Panc1 (cell line): ENCODE measurements at places on chromosomes 7 and 10. TPM values are rescaled to one million over a fixed set of nuclear protein-coding genes. Genes with fewer than 3 reads are reported as not detected.

GRCh38 chr7:45874408-45875131 lies 1.7 kb upstream of the CCDC201 start:
- H3K4me3 ChIP-seq: no peak overlapping the region
- H3K27ac ChIP-seq: no peak overlapping the region
- no peaks in the 10 kb centered on the region; the same call in 1 of the 2 replicates for H3K4me1 ChIP-seq

DNA sequence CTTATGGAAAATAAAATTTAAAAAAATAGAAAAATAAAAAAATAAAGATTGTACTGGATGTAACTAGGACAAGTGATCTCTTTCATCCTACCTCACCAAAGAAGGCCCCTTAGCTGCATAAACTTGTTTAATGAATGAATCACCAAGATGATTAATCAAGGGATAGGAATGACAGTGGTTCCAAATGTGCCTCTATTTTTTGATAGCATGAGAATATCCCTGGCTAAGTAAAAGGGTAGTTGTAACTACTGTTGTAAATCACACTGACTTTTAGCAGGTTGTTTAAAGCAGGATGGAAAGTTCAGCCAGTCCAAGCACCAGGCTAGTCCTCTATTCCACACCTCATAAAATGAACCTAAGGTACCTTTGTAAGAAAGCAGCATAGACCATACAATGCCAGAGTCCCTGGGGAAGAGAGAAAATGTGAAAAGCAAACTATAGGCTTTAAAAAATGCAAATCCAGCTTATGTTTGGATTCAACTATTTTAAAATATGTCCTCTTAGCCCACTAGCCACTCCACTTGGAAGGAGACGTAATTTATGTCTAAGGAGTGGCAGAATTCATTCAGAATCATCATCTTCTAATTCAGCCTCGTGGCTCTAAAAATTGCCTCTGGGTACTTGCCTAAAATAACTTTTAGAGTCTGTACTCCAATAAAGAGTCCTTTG lies 126.8 kb downstream of the SKIDA1 start:
- peaks cover 40% of the 10 kb centered on the region for H3K4me1 ChIP-seq
- no peak overlapping the region for H3K4me3 ChIP-seq
- no peaks in the 10 kb centered on the region for H3K27me3 ChIP-seq
- no peaks in the 10 kb centered on the region for H3K36me3 ChIP-seq

DNA sequence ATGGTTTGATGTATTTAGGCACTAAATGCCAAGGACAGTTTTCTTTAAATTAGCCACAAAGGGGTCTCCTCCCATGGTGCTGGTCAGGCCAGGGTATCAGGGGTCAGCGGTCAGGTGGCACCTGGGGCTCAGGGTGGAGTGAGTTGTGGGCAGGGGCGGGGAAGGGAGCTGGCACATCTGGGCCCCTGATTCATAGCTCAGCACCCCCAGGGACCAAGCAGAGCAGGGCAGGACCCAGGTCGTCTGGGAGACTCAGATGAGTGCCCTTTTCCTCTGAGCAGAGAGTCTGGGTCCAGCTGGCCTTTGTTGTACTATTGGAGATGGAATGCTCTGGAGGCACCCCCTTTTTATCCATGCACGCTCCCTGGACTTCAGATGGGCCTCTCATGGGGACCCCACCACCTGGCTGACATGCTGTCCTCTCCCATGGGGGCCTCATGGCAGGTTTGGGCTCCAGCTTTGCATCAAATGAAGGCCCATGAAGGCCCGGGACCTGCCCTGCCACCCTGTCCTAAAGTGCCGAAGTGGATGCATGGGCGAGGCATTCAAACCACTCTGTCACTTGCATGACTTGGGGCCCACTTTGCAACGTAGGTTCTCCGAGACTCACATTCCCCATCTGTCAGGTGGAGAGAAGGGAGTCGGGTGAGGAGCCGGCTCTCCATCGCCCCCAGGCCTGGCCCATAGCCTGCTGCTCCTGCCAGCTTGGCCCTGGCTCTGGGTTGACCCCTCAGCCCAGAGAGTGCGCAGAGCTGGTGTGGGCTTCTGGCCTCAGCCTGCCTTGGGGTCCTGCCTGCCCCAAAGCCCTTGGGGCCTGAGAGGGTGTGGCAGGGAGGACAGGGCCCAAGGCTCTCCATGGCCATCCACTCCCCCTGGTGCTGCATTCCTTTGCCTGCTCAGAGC lies 66.4 kb downstream of the RAMP3 start:
- H3K36me3 ChIP-seq: no peaks in the 10 kb centered on the region
- no peak for DNase-seq
- H3K27me3 ChIP-seq: peaks cover 5% of the 10 kb centered on the region

- peaks cover 20% of the 10 kb centered on the region for H3K36me3 ChIP-seq
- H3K4me3 ChIP-seq: no peak overlapping the region
Observed at GRCh38 chr7:98995111-98995510, 116.8 kb downstream of the TRRAP start.

GRCh38 chr7:10977113-10977512 lies 3.4 kb downstream of the PHF14 start:
- H3K4me3 ChIP-seq: no peak overlapping the region
- no peaks in the 10 kb centered on the region for H3K27me3 ChIP-seq
- no peak for DNase-seq
- no peak overlapping the region for H3K27ac ChIP-seq
- peaks cover 37% of the 10 kb centered on the region for H3K36me3 ChIP-seq

- peaks cover 15% of the 10 kb centered on the region for H3K4me1 ChIP-seq
- no peak overlapping the region for H3K4me3 ChIP-seq
- DNase-seq: no peak
- no peak overlapping the region for H3K27ac ChIP-seq
Observed at GRCh38 chr10:6091630-6092029, 2.8 kb downstream of the RBM17 start.

- H3K27ac ChIP-seq: no peak overlapping the region
- H3K27me3 ChIP-seq: no peaks in the 10 kb centered on the region
- no peak overlapping the region for H3K4me3 ChIP-seq
- no peak for DNase-seq
- H3K4me1 ChIP-seq: peaks cover 2% of the 10 kb centered on the region; the same call in 1 of the 2 replicates
Observed at GRCh38 chr10:34581801-34582532, 233.1 kb downstream of the PARD3 start.

DNA sequence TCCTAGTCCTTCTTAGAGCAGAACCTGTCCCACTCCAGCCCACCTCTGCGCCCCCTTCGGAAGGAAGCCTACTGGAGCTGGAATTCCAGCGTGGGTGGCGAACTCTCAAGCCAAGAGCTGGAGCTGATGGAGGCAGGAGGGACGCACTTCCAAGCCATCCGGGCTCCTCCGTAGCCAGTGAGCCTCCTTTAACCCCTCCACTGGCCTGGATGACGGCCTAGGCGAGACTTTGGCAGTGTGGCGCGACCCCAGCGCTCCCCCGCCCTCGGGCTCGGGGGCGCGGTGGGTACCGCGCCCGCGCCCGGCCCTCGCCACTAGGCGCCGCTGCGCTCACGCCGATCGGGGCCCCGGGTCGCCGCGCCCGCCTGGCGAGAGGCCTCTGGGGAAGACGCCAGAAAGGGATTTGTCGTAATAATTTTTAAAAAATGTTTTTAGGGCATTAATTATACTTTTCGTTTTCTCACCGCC lies 5.1 kb upstream of the EMX2 start:
- H3K27ac ChIP-seq: no peak overlapping the region
- H3K4me3 ChIP-seq: no peak overlapping the region
- no peaks in the 10 kb centered on the region for H3K36me3 ChIP-seq

- H3K36me3 ChIP-seq: no peaks in the 10 kb centered on the region
- H3K4me1 ChIP-seq: no peaks in the 10 kb centered on the region
- no peak overlapping the region for H3K27ac ChIP-seq
- DNase-seq: no peak
Observed at GRCh38 chr10:127983344-127984100, 76.6 kb downstream of the PTPRE start.

DNA sequence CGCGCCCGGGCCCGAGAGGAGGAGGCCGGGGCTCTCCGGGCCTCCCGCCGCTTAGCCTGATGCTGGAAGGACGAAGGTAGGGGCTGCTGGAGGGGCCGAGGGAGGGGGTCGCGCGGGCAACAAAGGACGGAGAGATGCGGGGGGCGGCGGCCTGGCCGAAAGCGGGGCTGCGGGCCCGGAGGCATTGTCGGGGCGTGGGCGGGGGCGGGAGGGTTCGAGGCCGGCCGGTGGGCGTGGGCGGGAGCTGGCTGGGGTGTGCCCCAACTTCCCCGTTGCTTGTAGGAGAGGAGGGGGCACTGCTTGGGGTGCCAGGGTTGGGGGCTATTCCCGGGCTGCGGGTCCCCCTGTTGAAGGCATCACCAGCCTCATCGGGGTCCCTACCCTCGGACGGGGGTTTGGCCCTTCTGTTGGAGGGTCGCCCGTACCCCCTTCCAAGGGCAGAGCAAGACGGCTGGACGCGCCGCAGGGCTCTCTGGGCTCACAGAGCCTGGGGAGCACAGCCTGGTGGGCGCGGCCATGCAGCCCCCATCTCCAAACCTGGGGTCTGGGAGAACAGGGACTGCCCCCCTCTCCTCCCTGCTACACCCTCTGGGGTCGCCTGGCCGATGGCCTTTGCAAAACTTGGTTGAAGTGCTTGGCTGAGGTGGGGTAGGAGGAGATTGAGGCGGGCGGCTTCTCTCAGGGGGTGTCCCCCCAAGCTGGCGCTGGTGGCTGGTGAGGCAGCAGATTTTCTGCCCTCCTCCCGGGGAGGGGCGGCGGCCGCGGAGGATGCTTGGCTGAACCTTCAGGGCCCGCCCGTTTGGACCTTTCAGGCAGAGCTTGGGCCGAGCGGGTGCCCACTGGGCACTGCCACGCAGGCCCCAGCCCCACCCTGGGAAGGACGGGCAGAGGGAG lies 699 bp downstream of the CLIP2 start:
- H3K36me3 ChIP-seq: no peaks in the 10 kb centered on the region
- peak overlapping the region; percentile 78 for H3K27ac ChIP-seq
- peaks cover 54% of the 10 kb centered on the region for H3K4me1 ChIP-seq

DNA sequence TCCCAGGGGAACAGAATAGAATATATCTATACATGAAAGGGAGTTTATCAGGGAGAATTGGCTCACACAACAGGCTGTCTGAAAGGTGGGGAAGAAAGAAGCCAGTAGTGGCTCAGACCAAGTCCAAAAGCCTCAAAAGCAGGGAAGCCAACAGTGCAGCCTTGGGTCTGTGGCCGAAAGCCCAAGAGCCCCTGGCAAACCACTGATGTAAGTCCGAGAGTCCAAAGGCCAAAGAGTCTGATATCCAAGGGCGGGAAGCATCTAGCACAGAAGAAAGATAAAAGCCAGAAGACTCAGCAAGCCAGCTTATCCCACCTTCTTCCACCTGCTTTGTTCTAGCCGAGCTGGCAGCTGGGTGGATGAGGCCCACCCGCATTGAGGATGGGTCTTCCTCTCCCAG lies 172.5 kb downstream of the CCDC71L start:
- peaks cover 2% of the 10 kb centered on the region; the same call in 1 of the 2 replicates for H3K27me3 ChIP-seq
- H3K4me3 ChIP-seq: no peak overlapping the region
- no peaks in the 10 kb centered on the region for H3K4me1 ChIP-seq
- no peak overlapping the region for H3K27ac ChIP-seq
- DNase-seq: no peak
- no peaks in the 10 kb centered on the region for H3K36me3 ChIP-seq

- no peaks in the 10 kb centered on the region for H3K4me1 ChIP-seq
- H3K27ac ChIP-seq: no peak overlapping the region
- H3K4me3 ChIP-seq: no peak overlapping the region
- no peaks in the 10 kb centered on the region for H3K27me3 ChIP-seq
Observed at GRCh38 chr7:97130417-97131139, 13.1 kb downstream of the SDHAF3 start.

DNA sequence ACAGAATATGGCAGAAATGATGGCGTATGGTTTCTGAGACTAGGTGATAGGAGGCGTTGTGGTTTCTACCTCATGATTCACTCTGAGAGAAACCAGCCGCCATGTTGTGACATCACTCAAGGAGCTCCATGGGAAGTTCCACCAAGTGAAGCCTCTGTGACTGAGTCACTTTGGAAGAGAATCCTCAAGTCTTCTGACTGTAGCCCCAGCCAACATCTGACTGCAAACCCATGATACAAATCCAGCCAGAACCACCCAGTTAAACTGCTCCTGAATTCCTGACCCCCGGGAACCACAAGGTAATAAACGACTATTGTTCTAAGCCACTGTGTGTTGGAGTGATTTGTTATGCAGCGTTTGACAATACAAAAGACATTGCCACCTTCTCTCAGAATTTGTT lies 91.1 kb upstream of the CARD11 start:
- no peak for DNase-seq
- H3K4me1 ChIP-seq: no peaks in the 10 kb centered on the region

- H3K4me1 ChIP-seq: no peaks in the 10 kb centered on the region
- H3K27me3 ChIP-seq: no peaks in the 10 kb centered on the region
- no peak for DNase-seq
- no peak overlapping the region for H3K4me3 ChIP-seq
Observed at GRCh38 chr10:13894412-13895093, 307.8 kb downstream of the PRPF18 start.

DNA sequence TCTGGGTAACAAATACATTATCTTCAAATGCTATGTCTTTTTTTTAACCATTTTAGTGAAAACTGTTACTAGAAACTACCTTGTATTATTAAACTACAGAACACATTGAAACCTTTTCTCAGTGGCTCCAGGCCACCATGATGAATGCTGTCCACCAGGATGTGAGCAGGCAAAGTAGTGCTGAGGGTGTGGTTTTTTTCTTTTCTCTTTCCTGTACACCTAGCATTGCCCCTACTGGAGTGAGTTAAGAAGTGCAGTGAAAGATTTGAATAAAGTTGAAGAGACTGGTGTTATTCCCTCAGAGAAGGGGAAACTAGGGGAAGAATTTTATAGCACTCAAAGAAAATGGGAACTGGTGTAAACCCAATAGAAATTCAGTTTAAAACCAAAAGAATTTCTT lies 120.0 kb upstream of the SAMD8 start:
- H3K27ac ChIP-seq: no peak overlapping the region

GRCh38 chr7:19095353-19095860 lies 22.0 kb downstream of the TWIST1 start:
- H3K4me3 ChIP-seq: no peak overlapping the region
- no peaks in the 10 kb centered on the region for H3K4me1 ChIP-seq
- no peak for DNase-seq
- no peaks in the 10 kb centered on the region for H3K36me3 ChIP-seq

- no peak for DNase-seq
- H3K27ac ChIP-seq: no peak overlapping the region
- no peak overlapping the region for H3K4me3 ChIP-seq
- H3K36me3 ChIP-seq: no peaks in the 10 kb centered on the region
- no peaks in the 10 kb centered on the region for H3K27me3 ChIP-seq
Observed at GRCh38 chr10:132735341-132735775, 50.6 kb downstream of the NKX6-2 start.

DNA sequence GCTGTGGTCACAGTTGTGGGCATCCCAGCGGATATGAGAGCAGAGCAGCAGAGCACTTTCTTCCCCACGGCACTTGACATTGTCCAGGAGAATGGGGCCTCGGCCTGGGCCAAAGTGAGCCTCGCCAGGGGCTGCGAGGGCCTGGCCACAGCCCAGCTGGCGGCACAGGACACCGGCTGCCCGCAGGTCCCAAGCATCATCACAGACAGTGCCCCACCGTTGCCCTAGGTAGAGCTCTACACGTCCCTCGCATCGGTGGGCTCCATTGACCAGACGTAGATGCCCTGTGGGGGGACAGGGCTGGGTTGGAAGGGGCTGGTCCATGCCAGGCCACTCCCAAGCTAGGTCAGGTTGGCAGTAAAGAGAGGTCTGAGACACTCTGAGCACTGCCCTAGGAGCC lies 19.4 kb downstream of the SSC4D start:
- no peak overlapping the region for H3K4me3 ChIP-seq
- peaks cover 10% of the 10 kb centered on the region for H3K4me1 ChIP-seq
- H3K27ac ChIP-seq: no peak overlapping the region
- H3K36me3 ChIP-seq: no peaks in the 10 kb centered on the region
- no peak for DNase-seq

Gene XPNPEP1
- total RNA-seq: 61.2 TPM

Gene OPN1SW
- not detected for total RNA-seq

Gene TSPAN12
- 1.4 TPM for total RNA-seq

Gene SYPL1
- total RNA-seq: 98.3 TPM
